ENCODE measurements at places on chromosomes 2 and 18.

DNA sequence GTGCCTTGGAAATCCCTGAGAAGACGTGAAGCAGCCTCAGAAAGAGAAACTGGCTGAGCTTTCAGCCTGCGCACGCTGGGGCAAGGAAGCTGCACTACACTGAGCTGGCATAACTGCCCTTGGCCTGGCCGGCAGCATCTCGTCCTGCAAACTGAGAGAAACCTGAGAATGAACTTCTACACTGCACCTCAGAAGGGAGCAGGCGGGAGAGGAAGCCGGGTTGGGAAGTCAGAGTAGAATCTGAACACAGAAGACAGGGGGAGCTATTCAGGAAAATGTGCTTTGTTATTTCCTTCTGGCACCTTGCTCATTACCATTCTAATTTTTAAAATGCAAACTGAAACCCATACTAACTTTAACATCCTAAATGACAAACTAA is 70.9 kb downstream of the ZEB2 start:
- no peak for DNase-seq

GRCh38 chr2:85018049-85018447 is 47.1 kb downstream of the KCMF1 start:
- DNase-seq = no peak

GRCh38 chr18:31204833-31205232 is 42.2 kb upstream of the DSC1 start:
- no peak for DNase-seq

DNA sequence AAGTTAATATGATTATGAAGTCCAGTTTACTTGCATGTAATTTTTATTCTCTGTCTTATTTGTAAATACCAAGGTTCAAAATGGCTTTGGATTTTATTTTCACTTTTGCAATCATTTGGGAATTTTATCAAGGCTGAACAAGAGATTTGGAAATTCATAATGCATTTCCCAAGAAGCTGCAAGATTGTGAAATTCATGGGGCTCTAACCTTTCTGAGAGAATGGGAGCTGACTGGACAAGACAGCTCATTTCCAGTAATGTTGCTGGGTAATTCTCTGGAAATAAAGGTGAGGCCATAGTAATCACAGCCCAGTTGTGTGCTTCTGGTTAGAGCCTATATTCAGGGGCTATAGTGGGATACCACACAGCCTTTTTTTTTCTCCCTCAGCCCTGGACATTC is 21.5 kb upstream of the NABP1 start:
- DNase-seq = no peak

- DNase-seq = no peak
Measured at GRCh38 chr2:120958623-120959366, 223.1 kb downstream of the GLI2 start.

DNA sequence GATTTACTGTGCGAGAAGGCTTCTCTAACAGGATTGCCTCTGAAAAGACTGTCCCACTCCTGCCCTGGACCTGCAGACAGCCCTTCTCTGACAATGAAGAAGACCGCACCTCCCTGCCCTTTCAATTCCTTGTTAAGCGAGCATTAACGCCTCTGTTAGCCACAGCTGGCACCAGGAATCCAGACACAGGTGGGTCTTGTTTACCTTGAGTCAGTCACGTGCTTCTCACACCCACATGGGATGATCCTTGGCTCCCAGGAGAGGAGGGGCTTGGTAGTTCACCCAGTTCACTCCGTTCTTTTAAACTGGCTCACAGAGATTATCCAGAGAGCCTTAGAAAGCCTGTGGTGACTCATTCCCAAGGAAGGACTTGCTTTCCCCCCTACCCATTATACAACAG is 410.5 kb upstream of the MEIS1 start:
- DNase-seq = no peak

DNA sequence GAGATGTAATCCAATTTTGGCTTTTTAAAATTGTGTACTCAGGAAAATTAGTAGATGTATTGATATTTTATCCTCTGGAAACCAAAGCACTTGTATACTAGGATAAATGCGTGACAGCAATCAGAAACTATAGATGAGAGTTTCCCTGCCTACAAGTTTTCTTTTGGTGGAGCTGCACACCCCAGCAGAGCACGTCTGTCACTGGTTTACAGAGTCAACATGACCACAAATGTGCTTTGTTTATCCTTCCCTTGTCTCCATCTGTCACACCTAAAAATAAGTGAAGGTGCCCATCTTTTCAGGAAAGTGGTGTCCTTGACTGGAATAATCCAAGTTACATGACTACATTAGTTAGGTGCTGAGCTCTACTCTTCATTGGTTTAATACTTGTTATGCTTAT is 210.4 kb upstream of the DSEL start:
- DNase-seq = no peak

GRCh38 chr2:82811946-82812345 is 1647.1 kb downstream of the SUCLG1 start:
- no peak for DNase-seq

DNA sequence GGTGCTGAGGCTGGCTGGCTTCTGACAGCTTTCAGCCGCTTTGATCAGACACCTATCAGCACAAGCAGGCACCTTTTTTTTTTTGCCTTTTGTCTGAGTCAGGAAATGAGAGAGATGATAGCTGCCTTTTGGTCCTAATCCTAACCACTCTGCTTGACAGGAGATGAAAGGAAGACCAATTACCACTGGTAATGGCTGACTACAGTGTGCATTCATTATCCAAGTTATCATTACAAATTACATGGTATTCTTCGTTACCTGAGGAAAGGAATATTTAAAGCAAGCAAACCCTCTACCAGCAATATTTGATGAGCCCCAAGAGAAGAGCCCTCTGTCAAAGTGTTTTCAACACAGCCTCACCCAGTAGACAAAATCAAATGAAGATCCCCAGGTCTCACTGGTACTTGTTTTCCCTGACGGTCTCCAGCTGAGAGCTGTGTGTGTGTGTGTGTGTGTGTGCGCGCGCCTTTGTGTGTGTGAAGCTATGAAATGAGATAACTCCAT is 925.7 kb downstream of the DCDC2C start:
- no peak for DNase-seq

- no peak for DNase-seq
Measured at GRCh38 chr2:118084491-118085089, 3.7 kb upstream of the INSIG2 start.

DNA sequence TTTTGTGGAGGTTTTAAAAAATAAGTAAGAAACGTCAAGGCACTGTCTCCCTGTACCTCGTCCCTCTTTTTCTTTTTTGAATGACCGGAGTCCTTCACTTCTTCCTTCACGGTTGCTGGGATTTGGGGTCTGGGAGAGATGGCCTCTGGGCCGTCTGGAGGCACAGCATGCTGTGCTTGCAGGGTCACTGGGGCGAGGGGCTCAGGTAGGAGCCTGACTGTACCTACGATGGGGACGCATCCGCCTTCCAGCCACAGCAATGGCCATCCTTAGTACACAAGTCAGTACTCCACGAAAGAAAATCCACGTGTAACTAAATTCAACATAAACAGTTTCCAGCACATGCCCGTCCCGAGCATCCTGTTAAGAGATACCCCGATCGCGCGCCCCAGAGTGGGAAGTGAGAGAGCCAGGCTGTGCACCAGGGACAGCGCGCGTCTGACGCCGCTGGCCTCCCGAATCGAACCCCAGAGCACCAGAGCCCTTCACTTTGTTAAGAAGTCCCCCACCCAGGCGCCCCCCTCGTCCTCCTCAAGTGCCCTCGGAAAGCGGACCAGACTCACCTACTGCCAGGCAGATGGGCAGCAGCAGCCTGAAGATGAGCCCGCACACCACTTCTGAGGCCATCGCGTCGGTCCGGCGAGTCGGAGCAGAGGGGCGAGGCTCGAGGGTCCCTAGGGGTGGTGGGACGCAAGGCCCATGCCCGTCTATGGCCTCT is 1.2 kb downstream of the PIEZO2 start:
- no peak for DNase-seq

DNA sequence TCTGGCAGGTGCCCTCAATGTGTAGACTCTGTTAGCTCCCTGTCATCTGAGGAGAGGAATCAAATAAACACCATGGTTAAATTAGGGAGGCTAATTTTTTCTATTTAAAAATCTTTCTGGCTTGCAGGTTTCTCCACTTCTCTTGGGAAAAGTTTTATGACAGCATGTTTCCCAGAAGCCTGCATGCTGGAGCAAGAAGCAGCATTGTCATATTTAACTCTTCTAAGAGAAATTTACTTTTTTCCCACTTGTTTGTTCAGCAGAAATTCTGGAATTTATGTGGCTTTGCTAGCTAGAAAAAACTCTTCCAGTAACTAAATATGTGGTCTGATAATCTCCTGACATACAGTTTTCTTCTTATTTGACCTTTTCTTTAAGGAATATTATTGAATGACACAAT is 230.5 kb downstream of the PARD3B start:
- DNase-seq = no peak
